ENCODE measurements at places on chromosomes 5 and 9. TPM values are rescaled to one million over a fixed set of nuclear protein-coding genes. Genes with fewer than 3 reads are reported as not detected.

Gene FANCG
- 12.5 TPM for polyA plus RNA-seq

Gene ANKRD34B
- polyA plus RNA-seq: not detected

Gene C5orf52
- polyA plus RNA-seq: not detected

Gene ALDH1A1
- polyA plus RNA-seq: not detected

Gene NUTM2G
- 0.08 TPM for polyA plus RNA-seq

Gene ABCA2
- polyA plus RNA-seq: 2.6 TPM

Gene ACOT12
- not detected for polyA plus RNA-seq
